ENCODE measurements at places on chromosomes 7 and 10. TPM values are rescaled to one million over a fixed set of nuclear protein-coding genes. Genes with fewer than 3 reads are reported as not detected.

Gene DKK1
- total RNA-seq = 84.4 TPM

Gene HOXA5
- total RNA-seq = 7.4 TPM

Gene PIK3AP1
- not detected for total RNA-seq

Gene ATG9B
- 0.32 TPM for total RNA-seq

Gene VPS37D
- 3.0 TPM for total RNA-seq

Gene DENND10
- 94.6 TPM for total RNA-seq

Gene ASB10
- total RNA-seq = not detected

Gene RSPH10B2
- total RNA-seq = 0.43 TPM

Gene IFIT1B
- total RNA-seq = not detected

Gene MICALL2
- 34.5 TPM for total RNA-seq

Gene RAMP3
- not detected for total RNA-seq

Gene IL6
- total RNA-seq = 19.6 TPM

Gene LLCFC1
- not detected for total RNA-seq

Gene GHRHR
- total RNA-seq = not detected

Gene SLC26A4
- under 0.01 TPM for total RNA-seq
